GM12878 (cell line): ENCODE measurements at places on chromosomes 11 and 22. TPM values are rescaled to one million over a fixed set of nuclear protein-coding genes. Genes with fewer than 3 reads are reported as not detected.

Gene KDELR3
- 0.26 and 0.32 TPM in 2 replicates for polyA plus RNA-seq

- no peak for DNase-seq
Measured at GRCh38 chr11:60927061-60927592, 2.9 kb downstream of the TMEM132A start.

DNA sequence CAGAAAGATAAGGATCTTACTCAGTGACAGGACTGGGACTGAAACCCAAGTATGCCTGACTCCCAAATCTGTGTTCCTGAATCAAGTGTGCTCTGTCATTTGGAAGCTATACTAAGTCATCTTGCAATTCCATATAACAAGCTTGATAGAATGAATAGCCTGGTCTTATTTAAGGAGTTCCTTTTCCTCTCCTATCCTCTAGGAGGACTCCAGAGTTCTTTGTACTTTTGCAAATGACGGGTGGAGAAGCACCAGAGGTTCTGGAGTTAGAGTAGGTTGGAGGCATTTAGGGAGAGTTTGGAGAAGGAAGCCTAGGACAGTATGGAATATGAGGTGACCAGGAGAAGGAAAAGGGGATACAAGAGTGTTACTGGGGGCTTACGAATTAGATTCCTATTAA, 92.9 kb upstream of the RCN1 start:
- no peak for DNase-seq

DNA sequence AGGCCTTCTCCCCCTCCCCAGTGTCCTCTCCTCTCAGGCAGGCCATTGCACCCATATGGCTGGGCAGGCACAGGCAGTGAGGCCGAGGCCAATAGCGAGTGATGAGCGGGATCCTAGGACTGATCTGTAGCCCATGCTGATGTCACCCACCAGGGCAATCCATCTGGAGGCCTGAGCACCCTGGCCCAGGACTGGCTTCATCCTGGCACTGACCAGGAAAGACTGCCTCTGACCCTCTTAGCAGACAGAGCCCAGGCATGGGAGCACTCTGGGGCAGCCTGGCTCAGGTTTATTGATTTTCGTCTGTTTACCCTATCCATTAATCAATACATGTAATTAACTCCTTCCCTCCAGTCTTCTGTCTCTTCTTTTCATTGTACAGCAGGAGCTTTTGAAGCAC, 5.1 kb upstream of the TIRAP start:
- DNase-seq: no peak

DNA sequence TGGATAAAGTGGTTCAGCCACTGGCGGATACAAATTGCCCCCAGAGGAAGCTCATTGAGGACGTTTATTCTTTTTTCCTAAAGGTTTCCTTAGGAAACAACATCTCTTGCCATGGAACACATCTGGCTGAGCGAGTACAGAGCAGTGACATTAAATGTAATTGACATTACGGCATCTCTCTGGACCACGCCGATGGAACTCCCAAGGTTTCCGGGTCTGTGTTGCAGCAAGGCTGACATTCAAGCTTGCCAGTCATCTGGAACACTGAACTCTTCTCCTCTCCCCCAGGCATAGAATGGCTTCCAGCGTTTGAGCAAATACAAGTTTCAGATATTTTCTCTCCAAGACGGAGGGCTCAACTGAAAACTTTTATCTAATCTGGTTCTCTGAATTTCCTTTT, 42.1 kb downstream of the CLMP start:
- DNase-seq: no peak

- no peak for DNase-seq
Measured at GRCh38 chr11:76209375-76209972, 3.2 kb upstream of the WNT11 start.
